ENCODE measurements at places on chromosomes 4 and X.

GRCh38 chr4:92183825-92184224 is 119.9 kb upstream of the GRID2 start:
- DNase-seq, result no peak

DNA sequence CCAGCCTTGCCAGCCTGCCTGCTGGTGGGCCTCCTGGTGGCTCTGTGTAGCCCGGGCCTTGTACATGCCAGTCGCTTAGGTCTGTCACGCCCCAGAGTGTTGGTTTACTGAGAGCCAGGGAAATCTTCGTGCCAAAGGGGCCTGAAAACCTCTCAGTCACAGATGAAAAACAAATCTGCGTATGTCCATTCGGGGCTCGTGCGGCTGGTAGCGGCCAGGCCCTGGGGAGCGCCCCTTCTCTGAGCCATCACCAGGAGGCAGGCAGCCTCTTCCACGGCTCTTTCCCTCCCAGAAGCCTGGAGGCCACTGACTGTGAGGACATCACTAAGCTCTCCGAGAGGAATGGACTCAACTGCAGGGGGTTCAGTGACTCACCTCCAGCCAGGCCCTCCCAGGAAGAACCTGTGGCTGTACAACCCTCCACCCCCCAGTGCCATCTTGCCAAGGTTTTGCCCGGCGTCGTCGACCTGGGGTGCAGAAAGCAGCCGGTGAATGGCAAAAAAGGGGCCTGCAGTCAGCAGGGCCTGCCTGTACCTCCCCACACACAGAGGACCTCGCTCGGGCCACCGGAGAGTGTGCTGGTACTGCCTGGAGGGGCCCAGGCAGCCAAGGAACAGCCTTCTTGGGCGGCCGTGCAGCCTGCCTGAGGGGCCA is 162.2 kb downstream of the BCOR start:
- no peak for DNase-seq

GRCh38 chr4:92969650-92970379 is 666.0 kb downstream of the GRID2 start:
- no peak for DNase-seq

- no peak for DNase-seq
These were observed 21.2 kb downstream of the KLF3 start for GRCh38 chr4:38684951-38685844.

- DNase-seq, result no peak
These were observed 675.2 kb upstream of the INTU start for GRCh38 chr4:126957556-126957955.

GRCh38 chr4:40621229-40621591 is 8.5 kb downstream of the RBM47 start:
- no peak for DNase-seq

GRCh38 chrX:20680998-20681397 is 414.3 kb upstream of the RPS6KA3 start:
- DNase-seq, result no peak

GRCh38 chr4:82797405-82798111 is 1.0 kb downstream of the SCD5 start:
- DNase-seq, result no peak
